ENCODE measurements at places on chromosomes 6 and 20.

DNA sequence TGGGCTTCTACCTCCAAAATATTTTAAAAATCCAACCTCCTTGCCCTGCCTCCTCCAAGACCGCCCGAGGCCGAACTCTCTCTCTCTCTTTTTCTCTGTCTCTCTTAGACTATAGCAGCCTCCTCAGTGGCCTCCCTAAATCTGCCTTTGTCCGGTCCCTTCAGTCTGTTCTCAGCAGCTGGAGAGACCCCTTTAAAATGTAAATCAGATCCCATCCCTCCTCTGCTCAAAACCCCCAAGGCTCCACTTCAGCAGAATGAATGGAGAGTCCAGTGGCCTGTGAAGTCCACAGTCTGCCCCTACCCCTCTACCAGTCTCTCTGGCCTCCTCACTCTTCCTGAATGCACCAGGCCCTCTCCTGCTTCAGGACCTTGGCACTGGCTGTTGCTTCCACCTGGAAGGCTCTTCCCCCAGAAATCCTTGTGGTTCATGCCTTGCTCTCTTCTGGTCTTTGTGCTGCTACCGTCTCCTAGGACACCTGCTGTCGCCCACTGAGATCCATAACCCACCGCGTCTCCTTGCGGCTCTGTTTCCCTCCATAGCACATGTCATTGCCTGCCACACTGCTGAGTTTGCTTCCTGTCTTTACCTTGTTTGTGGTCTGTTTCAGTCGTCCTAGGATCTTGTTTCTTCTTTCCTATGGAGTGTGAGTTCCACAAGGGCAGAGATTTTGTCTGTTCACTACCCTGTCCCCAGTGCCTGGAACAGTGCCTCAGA lies 6.0 kb downstream of the MLN start:
- no peak for DNase-seq

- DNase-seq, result no peak
Measured at GRCh38 chr6:57017841-57018240, 28.7 kb upstream of the KIAA1586 start.

- DNase-seq, result no peak
Measured at GRCh38 chr6:134585517-134585873, 267.6 kb upstream of the SGK1 start.

DNA sequence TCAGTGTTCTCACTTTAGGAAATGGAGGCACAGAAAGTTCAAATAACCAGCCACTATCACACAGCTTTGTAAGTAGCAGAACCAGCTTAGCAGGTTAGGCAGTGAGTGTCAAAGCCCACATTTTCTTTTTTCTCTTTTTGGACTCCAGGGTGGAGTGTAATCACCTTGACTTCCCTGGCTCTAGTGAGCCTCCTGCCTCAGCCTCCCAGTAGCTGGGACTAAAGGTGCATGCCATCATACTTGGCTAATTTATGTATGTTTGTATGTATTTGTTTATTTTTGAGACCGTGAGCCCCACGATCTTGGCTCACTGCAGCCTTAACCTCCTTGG lies 7.8 kb upstream of the NCOA3 start:
- peak; percentile 19 for DNase-seq

DNA sequence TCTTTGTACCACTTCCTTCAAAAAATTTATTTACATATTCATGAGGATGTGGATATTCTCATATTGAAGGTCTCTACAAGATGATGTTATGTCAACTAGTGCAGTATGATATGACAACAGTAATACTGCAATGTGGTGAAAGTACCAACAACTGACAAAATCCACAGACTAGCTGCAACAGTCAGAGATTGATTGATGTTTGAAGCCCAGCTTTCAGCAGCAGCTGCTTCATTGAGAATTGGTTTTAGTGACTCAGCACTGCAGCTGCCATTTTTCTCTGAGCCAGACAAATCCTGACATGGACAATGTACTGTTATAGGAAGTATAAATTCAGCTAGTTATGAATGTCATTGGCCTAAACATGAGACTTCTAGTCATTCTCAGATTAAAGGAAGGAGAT lies 53.8 kb downstream of the PKIB start:
- DNase-seq, result no peak

DNA sequence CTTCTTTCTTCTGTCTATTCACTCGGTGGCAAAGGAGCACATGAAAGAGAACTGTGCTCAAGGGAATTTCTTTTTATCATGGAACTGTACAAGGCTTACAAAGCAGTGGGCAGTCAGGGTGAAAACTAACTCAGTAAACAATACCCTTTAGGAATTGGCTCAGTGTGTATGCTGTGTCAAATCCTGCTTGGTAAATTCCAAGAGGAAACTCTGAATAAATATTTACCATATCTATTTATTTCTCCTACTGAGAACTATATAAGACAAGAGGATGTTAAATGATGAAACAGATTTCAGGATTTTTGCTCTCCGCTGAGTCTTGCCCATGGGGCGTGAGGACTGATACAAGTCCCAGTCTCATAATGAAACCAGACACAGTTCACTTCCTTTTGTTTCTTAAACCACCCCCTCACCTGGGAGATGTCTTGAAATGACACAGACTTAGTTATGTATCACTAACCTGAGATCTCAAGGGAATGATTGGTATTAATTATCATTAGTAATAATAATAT lies 188.8 kb downstream of the BACH2 start:
- peak; percentile 69 for DNase-seq

DNA sequence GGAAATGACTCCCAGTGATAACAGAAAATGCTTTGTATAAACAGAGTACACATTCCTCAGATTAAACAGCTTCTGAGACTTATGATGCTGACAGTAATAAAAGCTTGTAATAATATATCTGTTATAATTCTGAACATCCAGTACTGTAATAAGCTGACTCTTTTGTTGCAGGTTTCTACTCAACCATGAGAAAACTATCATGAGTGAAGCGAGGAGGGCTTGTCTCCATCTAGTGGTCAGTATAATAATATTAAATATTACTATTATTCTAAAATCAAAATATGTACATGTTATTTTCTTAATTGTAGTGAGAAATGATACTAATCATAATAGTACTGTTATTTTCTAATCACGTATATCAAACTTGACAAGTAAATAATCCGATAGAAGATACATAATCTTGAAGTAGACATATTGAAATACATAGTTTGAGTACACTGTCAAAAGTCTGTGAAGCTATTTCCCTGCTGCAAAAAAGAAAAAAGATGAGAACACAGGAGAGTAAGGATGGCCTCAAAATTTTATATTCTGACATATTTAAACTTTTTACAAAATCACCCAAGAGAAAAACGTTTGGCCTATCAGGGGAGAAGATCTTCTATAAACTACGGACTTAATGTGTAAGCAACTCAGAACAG lies 183.1 kb downstream of the MOXD1 start:
- DNase-seq, result peak; percentile 13

- DNase-seq, result no peak
Measured at GRCh38 chr6:38175786-38176185, 356.3 kb downstream of the ZFAND3 start.

DNA sequence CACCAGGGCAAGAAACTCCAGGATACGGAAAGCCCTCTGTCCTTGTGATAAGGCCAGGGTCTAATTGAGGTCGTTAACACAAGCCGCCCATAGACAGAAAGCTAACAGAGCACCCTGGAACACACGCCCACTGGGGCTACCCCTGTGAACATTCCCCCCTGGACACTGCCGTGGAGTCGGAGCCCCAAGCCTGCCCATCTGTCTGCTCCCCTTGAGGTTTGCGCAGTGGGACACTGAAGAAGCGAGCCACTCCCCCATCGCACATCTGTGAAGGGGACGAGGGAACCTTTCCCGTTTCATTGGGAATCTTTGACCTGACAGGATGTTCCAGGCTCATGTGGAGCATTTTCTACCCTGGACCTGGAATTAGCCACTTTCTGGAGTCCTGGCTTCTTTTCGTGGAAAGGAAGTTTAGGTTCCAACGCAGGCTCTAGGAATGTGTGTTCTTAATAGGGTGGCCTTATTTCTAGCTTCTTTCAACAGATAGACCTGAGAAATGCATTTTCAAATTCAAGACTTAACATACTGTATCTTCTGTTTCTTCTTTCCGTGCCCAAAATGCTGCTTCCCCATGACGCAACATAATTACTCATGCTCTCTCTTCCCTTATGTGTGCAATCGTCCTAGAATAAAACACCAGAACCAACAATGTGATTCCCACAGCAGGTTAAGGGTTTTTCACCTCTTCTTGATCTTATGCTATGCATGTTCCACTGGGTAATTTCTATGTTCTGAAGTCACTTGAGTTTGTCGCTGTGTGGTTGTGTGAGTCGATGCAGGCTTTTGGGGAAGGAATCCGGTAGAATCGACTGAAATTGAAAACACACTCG lies 161.1 kb downstream of the ERMARD start:
- no peak for DNase-seq

- DNase-seq, result no peak
Measured at GRCh38 chr20:63944078-63944941, 11.9 kb downstream of the UCKL1 start.

DNA sequence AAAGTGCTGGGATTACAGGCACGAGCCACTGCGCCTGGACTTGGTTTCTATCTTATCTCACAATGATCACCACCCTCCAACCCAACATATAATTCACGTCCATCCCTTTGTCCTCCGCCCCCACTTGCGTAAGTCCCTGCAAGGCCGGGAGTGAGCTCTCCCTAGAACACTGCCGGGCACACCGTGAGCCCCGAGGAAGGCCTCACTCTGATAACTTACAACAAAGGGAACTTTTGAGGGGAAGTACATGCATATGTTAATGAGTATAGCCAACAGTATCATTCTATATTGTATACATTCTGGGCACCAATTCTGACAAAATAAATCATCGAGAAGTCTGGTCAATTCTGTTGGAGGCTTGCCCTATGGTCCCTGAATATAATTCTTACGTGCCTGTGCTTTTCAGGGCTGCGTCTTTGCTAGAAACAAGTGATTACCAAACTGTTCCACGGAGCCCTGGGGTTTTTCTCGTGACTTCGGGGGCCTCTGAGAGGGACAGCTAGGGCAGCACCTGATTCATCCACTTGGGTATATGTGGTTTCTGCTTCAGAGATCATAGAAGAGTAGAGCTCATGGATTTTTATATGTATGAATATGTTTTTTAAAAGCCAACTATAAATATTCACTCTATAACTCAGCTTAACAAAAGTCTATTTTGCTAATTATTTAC lies 469.8 kb upstream of the AGPAT4 start:
- peak; percentile 37 for DNase-seq

GRCh38 chr6:105713474-105714118 lies 310.7 kb upstream of the PREP start:
- DNase-seq, result no peak

DNA sequence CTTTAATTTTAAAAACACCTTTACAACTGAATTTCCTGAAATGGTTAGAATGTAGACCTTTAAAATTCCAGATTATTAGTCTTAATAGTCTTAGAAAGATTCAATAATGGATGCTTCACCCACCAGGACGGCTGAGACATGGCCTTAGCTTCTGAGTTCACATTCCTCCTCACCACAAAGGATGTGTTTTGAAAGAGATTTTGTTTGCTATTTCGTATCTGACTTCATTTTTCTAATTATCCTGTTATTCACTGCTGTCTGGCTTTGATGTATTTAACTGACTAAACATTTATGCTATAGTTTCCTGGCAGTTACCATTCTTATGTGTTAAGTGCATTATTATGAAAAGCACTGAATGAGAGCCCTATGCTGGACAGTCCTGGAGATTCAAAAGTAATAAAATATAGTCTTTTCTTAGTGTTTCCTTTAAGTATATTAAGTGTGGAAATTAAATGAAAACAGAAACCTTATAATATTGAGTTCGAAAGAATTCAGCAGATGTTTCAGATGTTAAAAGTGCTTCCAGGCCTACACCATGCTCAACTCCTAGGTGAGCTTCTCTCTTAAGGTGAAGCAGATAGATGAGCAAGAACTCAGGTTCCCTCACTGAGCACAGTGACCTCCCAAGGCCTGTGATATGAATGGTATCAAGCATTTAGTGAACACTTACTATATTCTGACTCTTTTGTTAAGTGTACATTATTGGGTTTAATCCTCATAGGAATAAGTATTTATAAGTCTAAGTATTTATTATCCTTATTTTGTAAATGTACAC lies 40.3 kb downstream of the MAP3K4 start:
- no peak for DNase-seq

DNA sequence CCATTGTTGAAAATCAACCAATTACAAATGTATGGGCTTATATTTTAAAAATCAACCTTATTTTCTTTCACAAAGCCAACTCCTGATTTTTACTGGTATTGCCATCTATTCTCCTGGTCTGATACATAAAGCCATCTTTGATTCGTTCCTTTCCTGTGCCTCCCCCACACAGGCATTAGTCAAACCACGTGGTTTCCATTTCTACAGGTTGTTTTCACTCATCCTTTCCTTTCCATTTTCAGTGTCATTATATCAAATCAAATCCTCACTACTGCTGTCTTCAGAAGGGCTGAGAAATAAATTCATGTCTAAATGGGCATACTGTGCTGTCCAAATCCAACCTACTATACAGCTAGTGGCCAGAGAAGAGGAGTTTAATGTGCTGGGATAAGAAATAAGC lies 281.3 kb downstream of the FOXC1 start:
- DNase-seq, result no peak

DNA sequence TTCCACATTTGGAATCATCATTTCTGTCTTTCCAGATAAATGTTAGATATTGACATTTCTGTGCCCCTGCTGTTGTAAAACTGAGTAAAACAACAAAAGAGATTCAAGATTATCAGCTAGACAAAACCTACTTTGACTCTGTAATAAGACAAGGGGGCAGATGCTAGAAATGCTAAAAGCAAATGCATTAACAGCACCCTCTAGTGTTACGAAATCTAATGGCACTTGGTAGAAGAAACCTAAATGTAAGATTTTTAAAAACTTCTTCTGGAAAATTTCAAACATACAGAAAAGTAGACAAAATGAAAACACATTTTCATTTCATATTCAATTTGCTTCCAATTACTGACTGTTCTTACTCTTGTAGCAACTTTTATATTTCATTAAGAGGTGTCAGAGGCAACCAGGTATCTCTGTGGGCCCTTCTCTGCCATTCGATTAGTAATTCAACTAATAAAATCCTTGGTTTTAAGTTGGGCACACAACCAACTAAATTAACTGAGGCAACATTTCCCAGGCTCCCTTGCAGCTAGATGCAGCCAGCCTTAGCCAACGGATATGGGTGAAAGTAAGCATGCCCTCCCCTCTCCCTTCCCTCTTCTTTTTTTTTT lies 45.0 kb downstream of the SLC23A2 start:
- DNase-seq, result peak; percentile 75

DNA sequence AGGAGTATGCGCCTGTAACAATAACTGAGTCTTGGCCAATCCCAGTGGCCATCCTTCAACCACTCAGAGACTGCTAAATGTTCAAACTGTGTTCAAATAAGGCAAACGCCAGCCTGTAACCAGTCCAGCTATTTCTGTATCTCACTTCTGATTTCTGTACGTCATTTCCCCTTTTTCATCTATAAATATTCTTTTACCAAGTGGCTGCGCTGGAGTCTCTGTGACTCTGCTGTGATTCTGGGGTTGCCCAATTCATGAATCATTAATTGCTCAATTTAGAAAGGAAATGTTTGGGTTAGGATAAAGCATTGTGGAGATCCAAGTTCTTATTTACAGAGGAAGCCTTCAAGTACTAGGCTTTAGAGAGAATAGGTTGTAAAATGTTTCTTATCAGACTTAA lies 89.8 kb upstream of the UST start:
- peak; percentile 24 for DNase-seq

GRCh38 chr6:100657678-100658330 lies 193.1 kb upstream of the SIM1 start:
- peak; percentile 18 for DNase-seq

GRCh38 chr6:11326116-11326515 lies 93.6 kb upstream of the NEDD9 start:
- no peak for DNase-seq

- no peak for DNase-seq
Measured at GRCh38 chr6:111118826-111119225, 31.5 kb downstream of the SLC16A10 start.

Measured in GM12865 (cell line).